GM12892 (cell line): ENCODE measurements at places on chromosomes 4 and X.
A peak's percentile ranks its signal among the peaks of the same experiment; 100 is the strongest.

DNA sequence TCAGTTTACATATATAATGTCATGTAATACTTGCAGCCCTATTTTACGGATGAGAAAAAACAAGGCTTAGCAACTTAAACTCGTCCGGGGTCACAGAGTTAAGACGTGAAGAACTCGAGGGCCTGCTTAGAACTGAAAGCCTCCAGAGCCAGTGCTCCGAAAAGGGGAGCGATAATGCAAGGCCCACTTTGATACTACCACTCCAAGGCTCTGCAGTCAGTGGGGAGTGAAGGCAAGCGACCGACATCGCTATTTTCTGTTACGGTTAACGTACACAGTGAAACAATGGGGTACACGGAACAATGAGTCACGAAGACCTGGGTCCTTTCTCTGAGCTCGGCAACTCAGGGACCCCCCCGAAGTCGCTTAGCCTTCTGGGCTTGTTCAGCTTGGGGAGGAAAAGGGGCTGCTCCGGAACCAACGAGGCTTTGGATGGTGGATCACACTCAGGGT is 965 bp downstream of the PPA2 start:
- DNase-seq, result peak; percentile 5

DNA sequence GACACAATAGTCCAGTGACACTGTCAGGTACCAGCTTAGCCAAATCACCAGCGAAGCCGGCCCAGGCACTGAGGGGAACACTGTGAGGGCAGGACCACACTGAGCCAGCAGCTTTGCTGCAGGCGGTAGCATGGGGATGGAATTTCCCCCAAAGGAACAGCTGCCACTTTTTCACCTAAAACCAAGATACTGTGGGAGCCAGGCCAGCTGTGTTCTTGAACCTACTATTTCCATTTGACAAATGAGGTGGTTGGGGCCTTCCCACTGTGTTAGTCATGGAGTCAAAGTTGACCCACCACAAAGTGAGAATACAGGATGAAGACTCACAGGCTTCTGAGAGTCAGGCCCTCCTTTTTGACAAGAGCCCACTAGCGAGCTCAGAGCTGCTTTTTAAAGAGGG is 70.7 kb upstream of the SH3RF1 start:
- no peak for DNase-seq

DNA sequence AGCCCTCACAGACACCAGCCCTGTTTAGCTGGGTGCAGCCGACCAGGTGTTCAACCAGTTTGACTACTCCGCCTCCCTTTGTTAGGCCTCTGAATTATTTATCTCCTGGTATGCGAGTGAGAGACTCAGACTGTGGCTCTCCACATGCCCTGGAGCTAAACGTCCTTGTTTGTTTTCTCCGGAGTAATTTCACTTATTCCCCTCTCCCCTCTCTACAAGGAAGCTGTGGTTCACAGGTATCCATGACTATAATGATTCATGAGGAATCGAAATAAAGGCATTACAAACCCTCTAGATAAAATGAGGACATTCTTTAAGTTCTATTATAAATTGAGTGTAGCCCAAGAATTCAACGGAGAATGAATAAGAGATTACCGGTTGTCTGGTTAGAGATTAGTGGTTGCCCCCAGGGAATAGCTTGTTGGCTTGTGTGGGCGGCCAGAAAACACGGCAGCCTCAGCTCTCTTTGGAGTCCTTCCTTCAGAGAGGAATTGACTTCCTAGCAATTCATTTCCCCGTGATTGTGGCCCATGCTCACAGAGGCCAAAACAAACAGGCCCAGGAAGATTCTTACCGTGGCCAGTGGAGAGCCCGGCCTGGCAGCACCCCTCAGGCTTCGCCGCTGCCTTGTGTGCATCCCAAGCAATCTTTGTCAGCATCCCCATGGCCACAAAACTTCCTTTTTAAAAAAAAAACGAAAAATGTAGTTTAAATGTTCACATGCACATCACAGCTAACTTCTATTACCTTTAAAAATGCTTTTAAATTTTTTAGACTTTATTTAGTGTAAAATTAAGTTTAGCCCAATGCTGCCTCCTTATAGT is 60.2 kb upstream of the CBR4 start:
- DNase-seq, result no peak

GRCh38 chr4:24764345-24764744 is 31.0 kb upstream of the SOD3 start:
- DNase-seq, result no peak

DNA sequence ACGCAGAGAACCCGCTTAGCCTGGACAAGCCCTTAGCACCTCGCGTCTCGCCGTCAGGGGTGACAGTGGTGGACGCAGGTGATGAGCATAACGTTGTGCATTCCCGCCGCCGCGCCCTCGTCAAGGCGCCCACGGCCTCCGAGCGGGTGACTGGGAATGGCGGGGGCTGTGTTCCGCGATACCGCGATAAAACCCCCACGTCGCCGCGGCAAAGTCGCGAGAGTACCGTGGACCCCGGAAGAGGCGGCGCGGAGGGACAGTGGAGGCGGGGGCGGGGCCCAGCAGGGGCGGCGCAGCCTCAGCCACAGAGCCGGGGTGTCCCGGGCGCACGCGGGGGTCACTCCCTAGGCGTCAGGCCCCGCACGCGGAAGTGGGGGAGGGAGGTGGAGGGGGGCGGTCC is 53.8 kb downstream of the ZFYVE28 start:
- DNase-seq, result no peak

- DNase-seq, result no peak
Measured at GRCh38 chrX:118464501-118464900, 31.1 kb upstream of the DOCK11 start.

DNA sequence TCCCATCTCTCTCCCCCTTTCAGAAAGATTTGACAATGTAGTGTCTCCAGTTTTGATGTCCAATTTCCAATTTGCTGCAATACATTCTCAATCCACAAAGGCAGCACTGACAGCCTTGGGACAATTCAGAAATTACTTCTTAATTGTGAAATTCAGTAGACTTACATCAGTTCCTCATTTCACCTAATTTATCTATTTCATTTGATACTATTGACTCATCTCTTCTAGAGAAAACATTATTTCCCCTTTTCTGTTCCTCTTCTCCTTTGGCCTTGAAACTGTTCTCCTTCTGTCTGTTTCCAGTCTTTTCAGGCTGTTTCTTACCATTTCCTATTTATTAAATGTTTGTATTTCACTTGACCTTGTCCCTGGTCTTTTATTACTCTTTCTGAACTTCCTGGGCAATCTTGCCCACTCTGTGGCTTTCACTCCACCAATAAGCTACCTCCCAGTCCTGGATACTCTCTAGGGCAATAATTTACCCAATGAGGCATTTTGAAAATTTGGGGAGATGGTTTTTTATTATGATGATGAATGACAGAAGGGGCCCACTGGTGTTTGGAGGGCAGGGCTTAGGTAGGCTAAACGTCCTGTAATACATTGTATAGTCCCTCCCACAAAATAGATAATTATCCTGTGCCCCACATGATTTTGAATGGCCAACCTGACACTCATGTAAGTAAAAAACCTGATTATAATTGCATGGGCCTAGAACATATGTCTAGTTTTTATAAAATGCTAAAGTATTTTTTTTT is 498.0 kb upstream of the BOD1L1 start:
- DNase-seq, result no peak

- no peak for DNase-seq
Measured at GRCh38 chr4:683982-684622, 4.8 kb downstream of the SLC49A3 start.
